Activated T-cell treated with anti-CD3 and anti-CD28 coated beads for 1 hour (primary cell): ENCODE measurements at places on chromosomes 3 and 15.

DNA sequence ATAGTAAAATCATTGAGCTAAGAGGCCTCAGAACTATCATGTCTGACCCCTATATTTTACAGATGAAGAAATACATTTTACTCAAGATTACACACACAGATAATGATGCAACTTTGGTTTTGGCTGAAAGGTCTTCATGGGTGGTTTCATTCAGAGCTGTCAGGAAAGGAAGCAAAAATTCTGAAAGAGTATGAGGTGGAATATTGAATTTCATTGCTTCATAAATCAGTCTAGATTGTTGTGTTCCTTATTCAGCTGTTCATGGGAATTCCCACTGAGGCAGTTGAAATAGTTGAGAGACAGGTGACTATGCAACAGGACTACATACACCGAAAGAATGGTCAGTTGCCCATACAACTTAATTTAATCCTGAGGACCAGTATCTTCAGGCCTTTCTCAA is 39.4 kb downstream of the CD200 start:
- no peak for DNase-seq

GRCh38 chr3:185172086-185173049 is 19.5 kb upstream of the C3orf70 start:
- DNase-seq: no peak

DNA sequence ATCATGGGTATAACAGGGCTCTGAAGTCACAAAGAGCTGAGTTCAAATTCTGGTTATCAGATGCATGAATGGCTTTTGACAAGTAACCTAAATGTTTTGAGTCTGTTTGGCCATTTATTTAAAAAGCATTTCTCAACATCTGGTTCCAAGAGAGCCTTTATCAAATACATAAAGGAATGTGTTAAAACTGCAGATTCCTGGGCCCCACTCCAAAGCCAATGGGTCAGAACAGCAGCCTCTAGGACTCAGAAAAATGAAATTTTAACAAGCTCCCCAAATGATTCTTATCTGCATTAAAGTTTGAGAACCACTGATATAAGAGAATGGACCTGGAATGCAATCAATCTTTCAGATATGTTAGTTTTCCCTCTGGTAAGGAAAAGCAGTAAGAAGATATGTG is 3.4 kb downstream of the B4GALT4 start:
- no peak for DNase-seq

- DNase-seq: no peak
Measured at GRCh38 chr3:64595253-64595694, 92.5 kb downstream of the ADAMTS9 start.

DNA sequence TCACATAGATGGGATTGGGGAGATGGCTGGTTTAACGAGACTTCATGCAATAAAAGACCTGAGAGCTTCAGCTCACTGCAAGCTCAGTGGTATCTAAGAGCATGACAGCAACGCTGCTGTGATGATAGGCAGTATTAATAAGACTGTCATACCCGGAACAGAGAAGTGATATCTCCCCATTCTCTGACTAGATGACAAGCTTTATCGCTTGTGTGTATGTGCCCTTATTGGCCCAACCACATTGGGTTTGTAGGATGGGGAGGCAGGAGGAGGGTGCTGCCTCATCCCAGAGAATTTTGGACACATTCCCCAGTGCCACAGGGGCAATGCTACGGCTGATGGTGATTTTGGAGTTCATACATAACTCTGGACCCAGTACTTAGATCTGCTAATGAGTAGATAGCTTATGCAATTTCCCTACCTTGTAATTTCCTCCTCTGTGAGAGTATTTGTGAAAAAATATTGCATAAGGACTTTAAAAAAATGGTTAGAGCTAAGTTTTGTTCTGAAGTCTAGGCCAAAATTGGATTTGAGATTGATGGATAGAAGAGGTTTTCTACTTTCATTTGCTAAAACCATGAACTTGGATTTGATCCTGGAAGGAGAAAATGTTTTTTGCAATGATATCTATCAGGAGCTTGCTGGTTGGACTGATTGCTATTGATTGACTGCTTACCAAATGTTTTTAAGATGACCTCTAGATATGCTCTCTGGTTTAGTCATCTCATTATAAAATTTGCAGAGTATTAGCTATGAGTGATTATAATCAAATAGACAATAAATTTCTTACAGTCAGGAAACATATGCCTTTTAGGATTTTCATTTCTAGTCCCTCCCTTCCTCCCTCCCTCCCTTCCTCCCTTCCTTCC is 14.0 kb upstream of the TMEM212 start:
- no peak for DNase-seq

- no peak for DNase-seq
Measured at GRCh38 chr3:149258298-149258697, 36.7 kb upstream of the CP start.

GRCh38 chr15:54687628-54688027 is 509.1 kb downstream of the RSL24D1 start:
- DNase-seq: no peak

DNA sequence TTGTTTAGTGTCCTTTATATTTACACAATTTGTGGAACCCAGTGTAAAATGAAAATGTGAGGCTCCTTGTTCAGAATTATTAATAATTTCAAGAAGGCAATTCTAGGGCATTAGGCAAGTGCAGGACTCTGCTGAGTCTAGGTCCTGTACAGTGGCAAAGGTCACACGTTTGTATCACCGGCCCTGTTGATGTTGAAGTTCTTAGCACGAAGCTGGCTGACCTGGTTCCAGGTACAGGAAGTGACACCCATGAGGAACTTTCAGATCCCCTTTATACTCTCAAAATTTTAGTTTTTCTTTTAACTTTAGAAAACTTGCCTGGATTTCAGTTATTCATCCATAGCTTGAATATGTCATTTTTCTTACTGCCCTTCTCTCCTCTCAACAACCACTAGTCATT is 349.4 kb downstream of the CNTN6 start:
- DNase-seq: no peak

DNA sequence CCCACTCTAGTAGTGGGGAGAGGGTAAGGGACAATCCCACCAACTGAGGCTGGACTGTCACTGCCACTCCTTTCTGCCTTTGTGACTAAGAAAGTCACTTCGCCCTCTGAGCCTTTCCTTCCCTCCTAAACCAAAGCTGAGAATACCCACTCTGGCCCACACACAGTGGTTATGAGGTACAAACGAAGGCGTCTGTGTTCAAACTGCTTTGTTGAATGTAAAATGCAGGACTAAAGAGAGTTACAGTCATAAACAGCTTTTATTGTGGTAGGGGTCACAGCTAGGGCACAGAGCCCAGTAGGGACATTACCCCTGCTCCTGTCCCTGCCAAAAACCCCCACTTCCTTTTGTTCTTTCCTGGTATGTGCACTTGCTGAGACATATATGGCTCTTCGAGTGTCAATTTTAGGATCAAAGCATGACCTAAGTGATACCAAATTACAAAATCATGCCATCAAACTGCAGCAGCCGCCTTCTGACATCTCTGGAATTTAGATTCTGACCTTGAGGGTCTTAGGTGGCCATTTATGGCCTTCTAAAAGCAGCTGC is 45.1 kb downstream of the CTDSPL start:
- DNase-seq: no peak

GRCh38 chr3:156535162-156535627 is 19.7 kb downstream of the SSR3 start:
- no peak for DNase-seq

DNA sequence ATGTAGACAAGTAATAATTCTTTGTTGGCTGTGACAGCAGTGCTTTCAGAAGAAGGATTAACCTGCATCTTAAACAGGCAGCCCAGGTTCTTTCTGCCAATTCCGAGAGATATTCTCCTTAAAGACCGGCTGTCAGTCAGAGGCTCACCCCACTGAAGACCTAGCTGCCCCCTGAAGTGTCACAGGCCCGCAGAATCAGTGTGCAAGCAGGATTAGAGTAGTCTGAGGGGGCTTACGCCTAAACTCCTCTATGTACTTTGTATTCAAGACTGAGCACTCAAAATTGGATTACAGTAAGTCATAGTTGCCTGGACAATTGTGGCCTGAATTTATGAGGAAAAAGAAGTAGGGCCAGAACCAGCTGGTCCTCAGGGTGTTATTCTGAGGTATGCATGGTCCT is 342.9 kb downstream of the CLSTN2 start:
- DNase-seq: no peak

DNA sequence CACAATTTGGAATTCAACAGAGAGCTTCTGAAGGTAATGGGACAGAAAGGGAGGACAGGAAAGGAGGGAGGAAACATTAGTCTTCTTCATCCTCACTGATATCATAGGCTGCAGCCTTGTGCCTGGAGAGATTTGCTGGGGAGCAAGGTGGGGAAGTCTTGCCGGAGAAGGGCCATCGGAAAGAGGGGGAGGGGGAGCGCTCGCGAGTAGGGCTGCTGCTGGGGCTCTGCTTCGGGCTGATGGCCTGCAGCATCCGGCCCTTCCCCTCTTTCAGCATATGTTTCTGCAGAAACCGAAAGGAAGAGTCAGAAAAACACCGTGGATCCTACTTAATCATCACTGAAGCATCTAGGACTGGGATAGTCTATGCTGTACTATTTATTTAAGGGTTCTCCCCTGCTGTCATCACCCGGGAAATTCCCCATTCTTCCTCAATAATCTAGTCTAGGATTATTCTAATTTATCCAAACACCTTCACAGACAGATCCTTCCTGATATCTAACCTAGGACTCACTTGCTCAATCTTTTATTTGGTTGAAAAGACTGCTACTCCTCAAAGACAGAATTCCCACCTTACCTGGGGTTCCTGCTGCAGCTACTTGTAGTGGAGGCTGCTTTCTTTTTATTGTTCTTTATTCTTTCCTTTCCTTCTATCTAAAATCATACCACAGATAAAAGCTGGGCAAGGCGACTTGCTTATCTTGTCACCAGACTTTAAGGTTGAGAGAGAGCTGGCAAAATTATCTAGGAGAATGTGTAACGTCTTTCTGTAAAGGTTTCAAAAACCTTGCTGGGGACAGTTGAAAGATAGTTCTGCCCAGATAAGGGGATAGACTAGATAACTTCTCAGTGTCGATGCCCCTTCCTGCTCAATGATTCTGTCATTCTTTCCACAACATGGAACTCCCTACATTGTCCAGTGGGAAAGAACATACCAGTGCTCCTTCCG is 22.6 kb downstream of the SLC51A start:
- DNase-seq: no peak

DNA sequence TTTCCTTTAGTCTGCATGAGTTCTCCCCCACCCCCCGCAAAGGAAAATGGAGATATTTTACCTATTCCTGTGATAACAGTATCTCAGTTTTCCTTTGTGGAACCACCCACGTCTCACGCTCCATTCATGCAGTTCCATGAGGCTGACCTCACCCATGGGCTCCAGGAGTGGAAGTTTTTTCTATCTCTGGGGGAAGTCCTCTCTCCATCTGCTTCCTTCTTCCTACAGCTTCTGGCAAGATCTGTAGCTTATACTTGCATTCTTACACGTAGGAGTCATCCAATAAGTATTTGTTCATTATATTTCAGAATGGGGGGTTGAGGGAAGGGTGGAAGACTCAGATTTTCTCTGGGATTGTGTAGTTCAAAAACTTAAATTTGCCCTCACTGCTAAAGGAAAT is 5.8 kb upstream of the GLCE start:
- DNase-seq: no peak

- DNase-seq: peak; percentile 21
Measured at GRCh38 chr3:177201700-177202397, 4.6 kb upstream of the TBL1XR1 start.

DNA sequence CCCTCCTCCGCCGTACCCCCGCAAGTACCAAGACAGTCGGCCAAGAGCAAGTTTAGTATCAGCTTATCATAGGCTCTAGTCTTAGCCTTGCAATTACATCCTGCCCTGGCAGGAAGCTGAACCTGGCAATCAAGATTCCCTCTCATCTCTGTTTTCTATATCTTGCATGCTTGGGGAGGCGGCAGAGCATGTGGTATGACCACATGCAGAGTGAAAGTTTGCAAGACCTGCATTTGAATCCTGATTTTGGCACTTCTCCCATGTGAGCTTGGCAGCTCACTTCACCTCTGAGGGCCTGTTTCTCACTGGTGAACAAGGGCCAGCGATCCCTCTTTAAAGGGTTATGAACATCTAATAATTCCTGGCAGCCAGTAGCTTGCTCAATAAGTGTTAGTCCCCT is 106.1 kb upstream of the FRMD4B start:
- no peak for DNase-seq

DNA sequence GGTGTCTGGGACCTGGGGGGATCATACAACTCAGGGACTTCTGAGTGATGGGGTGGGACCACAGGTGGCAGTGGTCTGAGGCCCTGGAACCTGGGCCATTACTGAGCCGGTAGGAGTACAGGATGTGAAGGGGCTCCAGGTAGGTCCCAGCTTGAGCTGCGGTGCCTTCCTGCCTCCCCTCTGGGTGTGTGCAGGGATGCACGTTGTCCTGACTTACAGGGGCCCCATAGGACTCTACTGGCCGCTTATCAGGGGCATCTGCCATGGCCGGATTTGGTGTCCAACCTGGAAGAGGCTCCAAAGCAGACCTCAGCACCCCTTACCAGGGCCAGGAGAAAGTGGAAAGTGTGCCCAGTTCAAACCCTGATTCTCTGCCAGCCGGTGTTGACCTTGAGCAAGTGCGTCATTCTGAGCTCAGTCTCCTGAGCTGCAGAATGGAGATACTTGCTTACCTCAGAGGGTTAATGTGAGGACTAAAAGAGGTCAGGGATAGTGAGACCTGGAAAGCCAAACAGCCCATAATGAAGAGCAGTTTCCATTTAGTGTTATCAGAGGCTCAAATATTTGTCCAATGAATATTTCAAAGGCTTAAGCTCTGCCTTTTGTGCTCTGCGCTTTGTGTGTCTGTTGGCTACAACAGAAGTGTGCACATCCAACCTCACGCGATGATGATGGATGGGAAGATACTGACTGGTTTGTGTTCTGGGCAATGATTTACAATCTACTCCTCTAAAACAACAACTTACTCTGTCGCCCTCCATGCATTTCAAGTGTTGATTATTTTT is 35.4 kb upstream of the ESYT3 start:
- DNase-seq: no peak

DNA sequence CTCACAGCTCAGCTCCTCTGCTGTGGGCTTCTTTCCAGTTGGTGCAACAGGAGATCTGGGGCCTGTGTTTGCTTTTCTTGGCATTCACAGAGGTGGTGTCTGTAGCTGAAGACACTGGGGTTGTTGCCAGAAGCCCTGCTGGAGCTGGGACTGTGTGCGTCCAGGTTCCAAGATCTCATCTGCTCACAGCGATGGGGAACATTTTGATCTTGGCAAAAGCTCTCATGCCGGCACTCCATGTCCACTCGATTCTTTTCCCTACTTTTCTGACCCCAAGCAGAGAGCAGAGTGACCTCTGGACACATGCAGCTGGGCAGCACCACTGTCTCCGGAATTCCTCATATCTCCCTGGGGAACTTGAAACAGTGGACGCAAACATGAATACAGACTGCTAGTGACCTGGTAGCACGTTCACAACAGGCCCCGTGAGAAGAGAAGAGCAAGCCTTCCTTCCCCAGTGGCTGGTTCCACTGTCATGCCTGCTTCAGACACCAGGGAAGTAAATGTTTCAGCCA is 36.1 kb upstream of the MECOM start:
- no peak for DNase-seq

DNA sequence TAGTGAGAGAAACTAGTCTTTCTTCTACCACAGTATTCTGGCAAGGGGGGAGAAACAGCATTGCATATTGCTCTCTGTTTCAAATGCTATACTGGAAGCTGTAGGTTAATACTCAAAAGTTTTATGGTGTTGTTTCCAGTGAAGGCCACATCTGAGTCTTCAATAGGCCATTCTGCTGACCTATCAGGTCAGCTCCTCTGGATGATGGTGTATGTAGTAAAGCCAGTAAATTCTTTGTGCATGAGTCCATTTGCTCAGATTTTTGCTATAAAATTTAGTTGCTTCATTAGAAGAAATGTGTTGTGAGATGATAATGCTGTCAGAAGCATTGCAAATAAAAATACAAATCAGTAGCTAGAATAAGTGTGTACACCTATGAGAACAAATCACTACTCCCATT is 64.9 kb upstream of the RBMS3 start:
- no peak for DNase-seq

GRCh38 chr15:69643476-69643875 is 190.9 kb downstream of the RPLP1 start:
- DNase-seq: no peak
